Gastroesophageal sphincter (tissue), 4 donors: ENCODE measurements at places on chromosomes 6 and 20.

DNA sequence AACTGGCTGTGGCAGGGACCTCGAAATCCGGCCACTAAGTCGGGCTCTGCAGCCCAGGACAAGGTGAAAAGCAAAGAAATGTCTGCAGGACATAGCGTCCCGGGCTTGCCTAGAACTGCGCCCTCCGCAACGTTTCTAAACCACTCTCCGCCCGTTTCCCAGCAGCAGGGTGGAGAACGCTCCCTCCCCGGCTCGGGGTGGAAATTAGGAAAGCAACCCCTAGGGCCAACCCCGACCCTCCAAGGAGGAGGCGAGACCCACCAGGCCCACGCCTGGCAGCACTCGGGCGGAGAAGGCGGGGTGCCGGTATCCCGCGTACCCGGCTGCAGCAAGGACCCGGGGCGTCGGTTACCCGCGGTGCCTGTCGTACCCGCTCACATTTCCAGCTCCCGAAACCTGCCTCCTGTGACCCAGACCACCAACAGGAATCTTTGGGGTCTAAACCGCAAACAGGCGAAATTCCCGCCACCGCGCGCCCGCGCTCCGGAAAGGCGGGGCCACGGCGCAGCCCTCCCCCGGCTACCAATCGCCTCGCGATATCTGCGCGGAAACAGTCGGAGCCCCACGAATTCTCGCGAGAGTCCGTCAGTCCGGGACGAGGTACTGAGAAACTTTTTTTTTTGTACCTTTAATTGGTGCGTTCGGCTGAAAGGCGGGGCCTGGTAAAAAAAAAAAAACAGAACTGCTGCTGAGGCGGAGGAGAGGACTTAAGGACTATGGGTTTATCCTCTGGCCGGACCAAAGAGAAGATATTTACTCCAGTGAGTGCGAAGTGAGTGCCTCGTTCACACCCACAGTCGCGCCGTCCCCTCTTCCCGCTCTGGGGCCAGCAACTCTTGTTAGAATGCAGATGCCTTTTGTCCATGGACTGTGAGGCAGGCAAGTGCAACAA is at the start of gene MMS22L:
Gene MMS22L (minus strand): TSS at position 491 of the 892 bp plus-strand sequence. CDS start 739 bp downstream, outside the sequence.
- ATAC-seq, result peak; percentile 96

GRCh38 chr20:5859608-5860007 is 90.7 kb downstream of the TRMT6 start:
- ATAC-seq, result no peak

DNA sequence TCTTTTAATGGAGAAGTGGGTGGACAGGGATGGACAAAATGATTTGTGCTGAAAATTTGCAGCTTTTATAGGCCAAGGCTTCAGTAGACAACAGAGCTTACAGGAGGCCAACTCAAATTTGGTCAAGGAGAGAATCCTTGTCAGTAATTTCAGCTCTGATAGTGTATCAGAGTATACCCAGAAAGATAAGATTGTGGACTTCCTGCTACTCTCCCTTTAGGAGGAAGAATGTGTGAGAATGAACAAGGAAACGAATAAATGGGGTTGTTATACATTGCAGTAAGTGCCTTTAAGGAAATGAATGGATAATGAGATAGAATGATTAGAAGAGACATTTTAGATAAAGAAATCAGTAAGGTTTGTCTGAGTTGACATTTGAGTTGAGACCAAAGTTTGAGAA is 519.9 kb downstream of the UTRN start:
- no peak for ATAC-seq

DNA sequence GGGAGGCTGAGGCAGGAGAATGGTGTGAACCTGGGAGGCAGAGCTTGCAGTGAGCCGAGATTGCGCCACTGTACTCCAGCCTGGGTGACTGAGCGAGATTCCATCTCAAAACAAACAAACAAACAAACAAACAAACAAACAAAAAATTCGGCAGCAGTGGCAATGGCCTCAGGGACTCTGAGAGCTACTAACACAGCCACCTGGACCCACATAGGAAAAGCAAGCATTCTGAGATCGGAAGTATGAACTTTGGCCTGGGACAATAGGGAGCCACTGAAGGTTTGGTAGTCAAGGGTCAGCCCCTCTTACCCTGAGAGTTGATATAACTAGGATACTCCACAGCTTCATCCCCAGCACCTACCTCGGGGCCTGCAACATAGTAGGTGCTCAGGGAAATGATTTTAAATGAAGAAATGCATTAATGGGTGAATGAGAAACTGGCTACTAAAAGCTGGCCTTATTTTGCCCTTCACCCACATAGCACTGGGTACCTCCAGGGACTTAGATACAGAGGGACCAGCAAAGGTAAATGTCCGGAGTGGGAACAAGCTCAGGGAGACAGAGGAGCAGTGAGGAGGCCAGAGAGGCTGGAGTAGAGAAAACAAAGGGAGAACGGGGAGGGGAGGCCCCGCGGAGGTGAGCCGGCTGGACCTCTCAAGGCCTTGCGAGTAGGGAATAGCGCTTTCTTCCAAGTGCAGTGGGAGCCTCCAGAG is 46.6 kb upstream of the PTGIS start:
- ATAC-seq, result no peak

- no peak for ATAC-seq
Observed at GRCh38 chr6:135088281-135088680, 33.7 kb upstream of the HBS1L start.

GRCh38 chr6:1609041-1609647 is 571 bp upstream of the FOXC1 start:
- peak; percentile 16 for ATAC-seq

DNA sequence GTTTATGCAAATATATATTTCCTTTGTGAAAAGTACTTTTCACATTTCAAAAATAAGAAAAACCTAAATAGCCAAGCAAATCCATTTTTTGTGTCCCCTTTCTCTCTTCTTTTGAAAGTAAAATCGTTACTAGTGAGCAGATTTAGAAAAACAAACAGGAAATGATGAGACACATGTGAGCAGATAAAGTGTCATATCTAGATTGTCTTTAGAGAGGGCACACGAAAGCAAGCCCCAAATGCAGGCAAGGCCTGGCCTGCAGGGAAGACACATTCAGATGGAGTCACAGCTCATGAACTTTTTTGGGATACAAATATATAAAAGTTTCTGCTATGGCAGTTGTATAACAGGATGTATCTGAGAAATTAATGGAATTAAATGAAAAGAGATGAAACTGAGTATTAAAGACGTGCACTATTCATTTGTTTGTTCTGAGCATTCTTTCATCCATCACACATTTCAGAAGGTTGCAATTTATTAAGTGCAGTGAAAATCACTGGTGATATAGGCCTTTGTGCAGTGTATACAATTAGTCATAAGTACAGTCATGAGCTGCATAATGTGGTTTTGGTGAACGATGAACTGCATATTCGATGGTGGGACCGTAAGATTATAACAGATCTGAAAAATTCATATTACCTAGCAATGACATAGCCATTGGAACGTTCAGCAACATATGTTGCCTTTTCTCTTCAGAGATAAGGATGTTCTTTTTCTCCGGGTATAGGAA is 101.4 kb downstream of the PACRG start:
- no peak for ATAC-seq

- ATAC-seq, result no peak
Observed at GRCh38 chr6:132607544-132608233, 16.4 kb downstream of the TAAR2 start.

DNA sequence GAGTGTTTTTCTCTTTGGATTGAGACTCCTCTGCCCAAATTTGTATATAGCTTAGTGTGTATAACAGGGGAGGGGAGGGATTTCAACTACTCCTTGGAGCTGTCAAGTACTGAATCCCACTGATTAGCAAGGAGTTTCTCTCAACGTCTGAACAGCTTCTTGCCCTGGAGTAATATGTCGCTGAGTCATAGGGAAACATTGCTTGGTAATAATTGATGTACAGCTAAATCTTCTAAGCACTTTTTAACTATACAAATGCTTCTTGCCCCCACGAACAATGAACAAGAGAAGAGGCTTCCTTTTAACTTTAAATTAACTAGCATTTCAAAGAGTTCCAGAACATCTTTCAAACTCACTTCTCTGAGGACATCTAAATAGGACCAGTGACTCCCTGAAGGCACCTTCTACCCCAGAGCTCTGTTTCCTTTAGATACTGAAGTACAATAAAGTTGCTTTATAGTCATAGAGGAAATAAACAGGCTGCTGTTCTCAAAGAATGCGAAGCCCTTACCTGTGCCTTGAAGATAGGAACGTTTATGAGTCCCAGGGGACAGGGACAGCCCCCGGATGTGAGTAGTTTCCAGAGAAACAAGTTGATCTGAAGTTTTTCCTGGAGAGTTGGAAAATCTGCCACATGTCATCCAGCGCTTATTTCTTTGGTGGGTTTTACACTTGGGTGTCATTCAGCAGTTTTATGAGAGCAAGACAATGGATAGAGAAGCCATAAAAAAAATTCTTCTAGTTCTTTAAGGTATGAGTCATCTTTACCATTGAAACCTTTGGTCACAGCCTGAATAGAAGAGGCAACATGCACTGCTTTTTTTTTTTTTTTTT is 462.5 kb upstream of the BTBD3 start:
- ATAC-seq, result no peak

- no peak for ATAC-seq
Observed at GRCh38 chr6:103079867-103080266, 1686.4 kb downstream of the GRIK2 start.

DNA sequence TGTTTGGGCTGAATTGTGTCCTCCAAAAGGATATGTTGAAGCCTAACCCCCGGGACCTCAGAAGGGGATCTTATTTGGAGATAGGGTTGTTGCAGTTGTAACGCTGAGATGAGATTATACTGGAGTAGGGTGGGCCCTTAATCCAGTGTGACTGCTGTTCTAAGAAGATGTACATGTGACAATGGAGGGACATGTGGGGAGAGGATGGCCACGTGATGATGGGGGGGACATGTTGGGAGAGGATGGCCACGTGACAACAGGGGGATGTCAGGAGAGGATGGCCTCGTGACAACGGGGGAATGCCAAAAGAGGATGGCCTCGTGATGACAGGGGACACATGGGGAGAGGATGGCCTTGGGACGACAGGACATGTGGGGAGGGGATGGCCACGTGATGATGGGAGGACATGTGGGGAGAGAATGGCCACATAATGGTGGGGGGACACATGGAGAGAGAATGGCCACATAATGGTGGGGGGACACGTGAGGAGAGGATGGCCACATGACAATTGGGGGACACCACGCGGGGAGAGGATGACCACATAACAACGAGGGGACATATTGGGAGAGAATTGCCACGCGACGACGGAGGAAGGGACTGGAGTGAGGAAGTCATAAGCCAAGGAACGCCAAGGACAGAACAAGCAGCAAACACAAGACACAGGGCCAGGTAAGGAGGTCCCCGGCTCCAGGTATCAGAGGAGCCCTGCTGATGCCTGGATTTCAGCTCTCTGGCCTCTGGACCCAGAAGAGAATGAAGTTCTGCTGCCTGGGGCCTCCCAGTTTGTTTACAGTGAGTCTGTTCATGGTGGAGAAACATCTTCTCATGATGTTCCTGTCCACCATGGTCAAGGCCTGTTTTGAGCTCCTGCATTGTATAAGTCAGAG is 29.2 kb downstream of the SYNJ2 start:
- ATAC-seq, result no peak

DNA sequence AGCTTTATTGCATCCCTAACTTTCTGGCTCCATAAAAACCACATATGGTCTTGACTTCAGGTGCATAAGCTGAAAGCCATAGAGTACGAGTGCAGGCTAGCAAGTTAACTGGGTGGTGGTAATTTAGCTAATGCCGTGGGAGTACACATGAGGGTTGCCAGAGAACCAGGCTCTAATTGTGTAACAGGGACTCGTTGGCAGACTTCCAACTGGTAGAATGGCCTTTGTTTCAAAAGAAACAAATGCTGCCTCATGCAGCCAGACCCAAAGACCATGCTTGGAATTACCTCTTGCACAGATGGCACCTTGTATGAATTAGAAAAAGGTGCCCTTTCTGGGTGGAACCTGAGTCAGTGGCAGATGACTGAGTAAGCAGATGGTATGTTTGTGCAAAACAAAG is 73.2 kb downstream of the LY86 start:
- peak; percentile 53 for ATAC-seq

GRCh38 chr20:16491294-16491905 is 81.8 kb downstream of the KIF16B start:
- ATAC-seq, result peak; percentile 36

DNA sequence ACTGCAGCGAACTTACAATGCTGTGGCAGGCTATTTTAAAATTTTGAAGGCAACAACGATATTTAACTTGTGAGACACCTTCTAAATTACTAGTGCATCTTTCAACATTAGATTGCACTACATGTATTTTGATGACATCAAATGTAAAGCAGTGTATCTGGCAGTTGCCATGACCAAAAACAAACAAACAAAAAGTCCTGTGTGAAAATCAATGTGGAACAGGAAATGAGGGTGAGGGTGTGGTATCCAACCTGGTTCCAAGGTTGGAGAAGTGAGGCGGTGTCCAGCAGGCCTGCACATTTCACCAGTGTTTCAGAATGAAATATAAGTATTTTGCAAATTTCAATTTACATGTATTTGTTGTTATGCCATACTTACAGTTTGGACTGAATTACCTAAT is 112.0 kb downstream of the LAMP5 start:
- ATAC-seq, result no peak
